ENCODE measurements at places on chromosomes 2 and 18.

- no peak for DNase-seq
Observed at GRCh38 chr2:183995632-183996031, 602.7 kb upstream of the ZNF804A start.

GRCh38 chr2:22487036-22487435, 897.9 kb upstream of the KLHL29 start:
- DNase-seq = no peak

DNA sequence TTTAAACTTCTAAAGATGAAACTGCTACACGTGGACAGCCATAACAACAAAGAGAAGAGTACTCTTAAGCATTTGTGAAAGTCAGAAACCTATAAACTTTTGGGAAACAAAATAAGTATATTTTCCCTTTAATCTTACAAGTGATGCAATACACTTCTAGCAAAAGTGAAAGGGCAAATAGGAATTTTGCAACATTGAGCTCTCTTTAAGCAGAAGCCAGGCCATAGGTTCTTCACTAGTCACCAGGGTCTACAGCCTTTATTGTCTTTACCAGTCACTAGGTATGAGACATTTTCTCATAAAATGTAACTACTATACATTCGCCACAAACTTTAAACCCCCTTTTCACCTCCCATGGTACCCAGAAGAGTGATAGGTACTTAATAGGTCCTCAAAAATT, 37.5 kb downstream of the SCN1A start:
- no peak for DNase-seq

GRCh38 chr18:10488017-10488416, 33.6 kb downstream of the APCDD1 start:
- no peak for DNase-seq

- DNase-seq = no peak
Observed at GRCh38 chr2:147642765-147643164, 202.1 kb upstream of the ACVR2A start.

- DNase-seq = no peak
Observed at GRCh38 chr18:12625241-12625640, 32.7 kb downstream of the SPIRE1 start.

- no peak for DNase-seq
Observed at GRCh38 chr18:24016643-24017042, 2.1 kb downstream of the TTC39C start.

DNA sequence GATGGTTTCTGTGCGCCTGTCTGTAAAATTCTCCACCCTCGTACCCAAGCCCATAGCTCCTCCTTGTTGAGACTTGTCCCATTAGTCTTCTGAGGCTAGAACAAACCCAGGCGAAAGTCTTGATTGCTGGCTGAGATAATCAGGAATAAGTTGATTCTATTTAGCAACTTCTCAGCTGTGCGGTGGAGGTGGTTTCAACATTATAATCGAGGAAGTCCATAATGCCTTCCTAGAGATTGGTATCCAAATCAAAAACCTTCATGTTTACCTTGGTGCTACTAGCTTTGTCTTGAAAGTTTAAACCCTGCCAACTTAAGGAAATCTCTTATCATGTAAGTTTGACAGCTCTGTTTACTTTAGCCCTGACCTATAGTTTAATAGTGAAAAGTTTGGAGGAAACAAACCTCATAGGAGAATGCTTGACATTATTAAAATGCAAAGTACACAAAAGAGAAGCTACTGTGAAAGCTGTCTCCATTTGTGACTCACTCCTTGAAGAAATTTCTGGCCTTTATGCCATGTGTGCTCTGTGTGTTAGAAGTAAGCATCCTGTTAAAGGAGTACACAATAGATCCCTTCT, 36.6 kb upstream of the DSC1 start:
- DNase-seq = no peak

DNA sequence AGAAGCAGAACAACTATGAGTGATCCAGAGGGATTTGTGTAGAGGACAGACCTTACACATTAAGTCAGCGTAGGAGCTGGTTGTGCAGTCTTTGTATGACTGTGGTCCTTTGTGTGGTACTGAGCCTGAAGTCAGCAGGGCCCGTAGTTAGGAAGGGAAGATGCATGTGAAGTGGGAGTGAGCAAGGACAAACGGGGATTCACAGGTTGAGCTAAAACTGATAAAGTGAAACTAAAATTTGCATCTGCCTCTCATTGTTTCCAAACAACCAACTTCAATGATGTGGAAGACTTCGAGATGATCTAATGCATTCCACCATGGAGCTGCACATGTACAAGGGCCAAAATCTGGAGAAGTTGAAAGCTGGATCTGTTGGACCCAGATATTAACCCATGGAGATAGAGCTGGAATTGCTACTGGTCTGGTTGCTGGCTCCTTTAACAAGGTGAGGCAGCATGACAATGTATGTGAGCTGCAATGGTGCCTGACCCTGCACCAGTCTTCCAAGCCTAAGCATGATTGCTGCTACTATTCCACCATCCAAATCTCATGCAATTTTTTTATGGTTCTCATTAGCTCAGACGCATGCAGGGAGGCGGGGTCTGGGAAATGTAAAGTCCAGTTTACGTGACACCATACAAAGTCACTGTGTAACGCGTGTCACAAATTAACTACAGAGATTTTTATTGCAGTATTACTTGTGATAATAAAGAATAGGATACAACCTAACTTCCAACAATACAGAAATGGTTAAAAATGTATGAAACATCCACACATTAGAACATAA, 12.1 kb upstream of the CYBRD1 start:
- DNase-seq = no peak

GRCh38 chr2:237590272-237591140, at the start of gene RAB17:
TSS of gene RAB17 (minus strand) at chr2:237590734. CDS start at chr2:237586154, 4,580 bp downstream.
- DNase-seq = no peak

- DNase-seq = no peak
Observed at GRCh38 chr2:223251656-223252229, 199.8 kb downstream of the KCNE4 start.

GRCh38 chr2:135797497-135798274, 39.3 kb downstream of the LCT start:
- DNase-seq = no peak

GRCh38 chr2:48433682-48434081, 96.3 kb upstream of the STON1 start:
- DNase-seq = no peak

GRCh38 chr2:8627019-8627691, 54.7 kb upstream of the ID2 start:
- no peak for DNase-seq

DNA sequence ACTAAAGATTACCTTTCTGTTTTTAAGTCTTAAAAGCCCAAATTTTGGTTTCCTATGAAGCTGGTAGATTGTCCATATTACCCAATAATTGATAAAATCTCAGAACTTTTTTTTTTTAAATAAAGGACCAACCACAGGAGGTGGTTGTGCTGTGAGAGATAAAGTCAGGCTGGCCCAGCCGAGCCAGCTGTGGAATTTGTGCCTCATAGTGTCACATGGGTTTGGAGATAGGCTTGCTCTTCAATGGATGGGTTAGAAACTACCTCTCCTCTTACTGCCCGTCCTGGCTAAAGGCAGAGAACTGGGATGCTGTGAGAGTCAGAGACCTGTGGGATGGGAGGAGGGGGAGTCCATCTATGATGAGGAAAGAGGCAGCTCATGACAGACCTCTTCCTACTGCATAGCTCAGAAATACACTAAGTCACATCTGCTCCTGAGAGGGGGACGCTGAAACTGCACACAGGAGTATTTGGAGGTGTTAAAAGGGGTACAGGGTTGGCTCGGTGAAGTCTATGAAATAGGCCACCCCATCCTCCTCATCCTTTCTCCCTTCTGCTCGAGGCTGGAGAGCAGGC, 99.7 kb upstream of the MGAT4A start:
- DNase-seq = no peak

DNA sequence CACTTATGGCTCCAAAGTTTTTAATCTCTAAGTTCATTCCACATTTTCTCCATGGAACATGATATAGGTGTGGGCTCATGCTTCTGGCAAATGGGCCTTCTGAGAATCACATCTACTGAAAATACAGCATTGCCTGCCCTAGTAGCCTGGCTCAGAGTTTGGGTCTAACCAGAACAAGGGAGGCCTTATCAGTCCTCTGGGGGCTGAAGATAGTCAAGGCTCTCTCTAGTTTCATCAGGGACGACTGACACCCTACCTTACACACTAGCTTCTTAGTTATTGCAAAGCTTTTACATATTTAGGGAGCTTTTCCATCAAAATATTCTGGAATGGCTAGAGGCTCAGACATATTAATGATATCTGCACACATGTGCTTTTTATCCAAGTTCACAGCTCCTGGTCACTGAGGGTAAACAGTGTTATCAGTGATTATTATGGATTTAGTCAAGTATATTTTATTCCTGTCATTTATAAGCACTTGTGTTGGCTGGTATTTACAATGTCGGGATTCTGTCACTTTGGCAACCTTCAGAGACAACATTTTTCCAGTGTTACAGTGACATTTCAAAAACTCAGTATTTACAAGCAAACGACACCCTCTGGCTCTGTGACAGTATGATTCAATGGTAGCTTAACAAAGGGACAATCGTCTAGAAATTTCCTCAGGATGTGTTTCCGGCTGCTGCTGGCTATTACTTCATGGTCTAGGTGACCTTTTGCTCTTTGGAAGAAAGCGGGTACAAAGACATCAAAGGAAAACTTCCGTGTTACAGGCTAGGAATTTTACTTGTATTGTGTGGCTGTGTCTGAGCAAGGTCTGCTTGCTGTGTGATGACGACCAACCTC, 200.6 kb downstream of the TCF4 start:
- DNase-seq = no peak

DNA sequence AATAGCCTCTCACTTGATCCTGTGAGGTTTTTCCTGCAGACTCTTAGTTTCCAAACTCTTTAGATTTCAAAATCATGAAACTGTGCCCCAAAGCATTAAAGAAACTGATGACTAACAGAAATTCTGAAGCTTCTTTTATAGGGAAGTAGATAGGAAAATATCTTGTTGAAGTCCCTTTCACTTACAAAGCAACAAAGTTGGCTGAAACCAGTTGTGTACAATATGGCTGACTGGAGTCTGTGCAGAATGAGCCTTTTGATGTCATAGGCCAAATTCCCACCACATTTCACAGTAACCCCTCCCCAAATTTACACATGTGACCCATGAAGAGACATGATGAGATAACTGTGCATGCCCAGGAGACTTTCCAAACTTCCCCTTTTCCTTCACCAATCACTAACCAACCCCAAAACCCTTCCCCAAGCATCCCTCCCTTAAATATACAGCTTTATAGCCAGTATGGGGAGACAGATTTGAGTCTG, 61.7 kb upstream of the NCK2 start:
- DNase-seq = no peak

DNA sequence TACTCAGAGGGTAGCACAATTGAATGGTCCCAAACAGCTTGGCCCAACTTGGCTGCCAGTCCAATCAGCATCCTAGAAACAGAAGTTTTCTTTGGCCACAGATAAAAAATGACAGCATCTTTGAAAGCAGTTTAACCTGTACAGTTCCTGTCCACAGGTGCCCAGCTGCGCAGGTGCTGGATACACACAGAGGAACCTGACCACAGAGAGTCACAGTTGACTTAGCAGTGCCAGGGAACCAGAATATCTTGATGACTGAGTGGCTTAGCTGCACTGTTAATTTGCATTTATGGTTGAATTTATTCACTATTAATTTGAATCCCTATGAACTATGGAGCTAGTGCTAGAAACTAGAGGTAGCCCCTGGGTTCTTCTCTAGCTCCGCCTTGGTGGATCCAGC, 93.7 kb downstream of the TPGS2 start:
- no peak for DNase-seq

DNA sequence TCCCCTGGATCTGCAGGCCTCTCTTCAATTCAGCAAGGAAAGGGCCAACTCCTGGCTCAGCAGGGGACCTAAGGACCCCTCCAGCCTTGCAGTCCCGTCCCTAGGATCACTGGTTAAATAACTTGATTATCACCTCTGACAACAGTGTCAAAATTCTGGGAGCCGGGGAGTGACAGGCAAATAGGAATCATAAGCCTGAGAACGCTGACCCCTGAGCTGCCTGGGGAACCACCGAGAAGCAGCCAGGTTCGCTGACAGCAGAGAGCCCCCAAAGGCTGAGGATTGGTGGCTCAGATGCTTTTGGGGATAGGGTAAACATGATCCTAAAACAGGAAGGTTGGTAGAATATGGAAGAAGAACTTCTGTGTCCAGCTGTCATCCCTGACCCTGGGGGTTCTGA, 17.5 kb upstream of the TNS1 start:
- DNase-seq = no peak

GRCh38 chr18:61690418-61691138, 202.2 kb downstream of the RNF152 start:
- DNase-seq = no peak

- DNase-seq = no peak
Observed at GRCh38 chr2:109699646-109700045, 85.5 kb downstream of the SOWAHC start.

DNA sequence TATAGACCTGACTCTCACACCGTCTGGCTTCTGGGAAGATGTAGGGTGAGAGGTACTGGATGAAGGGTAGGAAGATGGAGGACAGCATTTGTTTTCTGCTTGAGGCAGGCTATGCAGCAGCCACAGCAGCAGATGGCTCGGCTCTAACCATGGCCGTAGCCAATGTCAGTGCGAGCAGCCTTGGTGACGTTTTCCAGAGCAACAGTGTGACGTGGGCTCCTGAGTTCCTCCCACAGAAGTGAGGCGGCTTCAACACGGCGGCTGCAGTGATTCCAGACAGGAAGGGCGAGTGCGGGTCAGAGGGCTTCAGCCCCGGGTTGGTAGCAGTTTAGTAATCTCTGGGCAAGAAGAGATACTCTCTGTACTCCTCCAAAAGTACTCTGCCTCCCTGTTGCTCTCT, 133.0 kb upstream of the MYT1L start:
- DNase-seq = no peak

GRCh38 chr2:9110893-9111569, 95.6 kb upstream of the ASAP2 start:
- no peak for DNase-seq

- DNase-seq = no peak
Observed at GRCh38 chr2:240423788-240424191, 11.7 kb upstream of the GPC1 start.

- no peak for DNase-seq
Observed at GRCh38 chr2:139911160-139911559, 1131.0 kb upstream of the NXPH2 start.

GRCh38 chr2:148853458-148853857, 21.6 kb upstream of the KIF5C start:
- DNase-seq = no peak

DNA sequence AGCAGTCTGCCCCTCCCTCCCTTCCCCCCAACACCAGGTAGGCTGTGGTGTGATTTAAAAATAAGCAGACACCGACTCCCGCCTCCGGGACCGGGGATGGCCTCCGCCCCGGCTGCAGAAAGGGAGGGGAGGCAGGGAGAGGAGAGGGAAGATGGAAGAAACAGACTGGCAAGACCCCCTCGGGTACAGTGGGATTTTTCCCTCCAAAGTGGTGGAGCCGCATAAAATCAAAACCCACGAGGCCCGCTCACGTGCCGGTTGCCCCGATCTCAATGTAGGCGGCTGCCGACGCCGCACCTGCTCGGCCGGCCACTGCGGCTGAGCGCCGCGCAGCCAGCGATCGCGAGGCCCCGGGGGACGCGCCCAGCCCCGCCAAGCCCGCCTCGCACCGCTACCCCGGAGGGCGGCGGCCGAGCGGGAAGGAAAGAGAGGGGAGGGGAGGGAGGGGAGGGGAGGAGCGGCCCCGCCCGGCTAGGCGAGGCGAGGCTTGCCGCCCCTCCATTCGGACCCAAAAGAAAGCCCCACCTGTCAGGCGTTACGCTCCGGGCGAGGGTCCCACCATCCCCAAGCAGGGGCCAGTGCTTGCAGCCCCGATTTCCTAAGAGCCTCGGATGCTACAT, 811 bp downstream of the ADD2 start:
- DNase-seq = no peak

Data from cortex of kidney (tissue), 1 donor.